M059J (cell line): ENCODE measurements at places on chromosomes 3 and 15.

GRCh38 chr3:105553851-105554250, 187.1 kb downstream of the ALCAM start:
- DNase-seq: peak; percentile 13

- DNase-seq: no peak
Measured at GRCh38 chr3:76627236-76627635, 412.7 kb upstream of the ROBO2 start.

DNA sequence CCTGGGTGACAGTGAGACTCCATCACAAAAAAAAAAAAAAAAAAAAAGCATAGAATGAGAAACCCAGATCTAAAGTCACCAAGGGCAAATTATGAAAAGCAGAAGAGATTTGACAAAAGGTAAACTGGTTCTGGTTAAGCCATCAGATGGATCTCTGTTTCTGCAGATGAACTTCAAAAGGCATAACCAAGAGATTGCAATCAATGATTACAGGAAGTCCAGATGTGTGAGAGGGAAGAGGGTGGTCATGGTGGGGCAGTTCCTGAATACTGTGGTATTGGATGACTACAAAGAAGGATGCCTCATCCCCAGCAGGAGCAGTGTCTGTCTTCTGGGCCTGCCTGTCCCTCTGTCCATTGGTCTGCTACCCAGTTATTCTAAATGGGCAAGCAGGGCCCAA, 3.8 kb downstream of the P4HTM start:
- no peak for DNase-seq

- peak; percentile 16 for DNase-seq
Measured at GRCh38 chr15:76912430-76912829, 7.3 kb upstream of the SCAPER start.

DNA sequence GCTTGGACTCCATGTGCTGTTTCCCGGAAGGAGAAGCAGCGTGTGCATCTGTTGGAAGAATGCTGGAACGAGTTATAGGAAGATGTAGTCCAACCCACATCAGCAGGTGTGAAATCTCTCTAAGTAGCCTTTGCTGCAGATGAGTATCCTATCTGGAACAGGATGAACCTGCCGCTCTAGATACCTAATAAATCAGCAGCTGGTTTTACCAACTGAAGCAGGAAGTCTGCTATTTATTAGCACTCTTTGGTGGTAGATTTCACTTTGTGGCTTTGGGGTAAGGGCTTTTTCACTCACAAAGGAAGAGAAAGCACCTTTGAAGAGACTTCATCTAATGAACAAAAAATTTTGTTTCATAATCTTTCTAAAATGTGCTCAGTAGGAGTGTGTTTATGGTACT, 66.4 kb downstream of the DCUN1D1 start:
- DNase-seq: no peak

- no peak for DNase-seq
Measured at GRCh38 chr15:40930430-40931299, 1.5 kb downstream of the DLL4 start.

DNA sequence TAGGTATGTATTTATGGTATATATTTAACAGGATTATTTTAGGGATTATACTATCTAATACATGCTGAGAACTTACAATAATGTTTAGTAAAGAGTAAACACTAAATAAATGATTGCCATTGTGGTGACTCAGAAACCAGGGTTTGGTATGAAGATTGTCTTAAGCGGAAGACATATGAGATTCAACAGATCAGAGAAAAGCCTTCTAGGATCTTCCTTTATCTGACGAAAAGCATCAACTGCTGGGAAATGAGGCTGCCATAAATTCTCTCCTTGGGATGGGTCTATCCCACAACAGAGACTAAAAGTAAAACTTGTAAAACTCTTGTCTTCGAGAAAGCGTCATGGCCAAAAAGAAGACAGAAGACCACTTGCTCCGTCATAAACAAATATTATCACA, 1352.2 kb upstream of the EPHA6 start:
- DNase-seq: no peak

GRCh38 chr15:67506775-67507747, 13.9 kb upstream of the C15orf61 start:
- DNase-seq: no peak

DNA sequence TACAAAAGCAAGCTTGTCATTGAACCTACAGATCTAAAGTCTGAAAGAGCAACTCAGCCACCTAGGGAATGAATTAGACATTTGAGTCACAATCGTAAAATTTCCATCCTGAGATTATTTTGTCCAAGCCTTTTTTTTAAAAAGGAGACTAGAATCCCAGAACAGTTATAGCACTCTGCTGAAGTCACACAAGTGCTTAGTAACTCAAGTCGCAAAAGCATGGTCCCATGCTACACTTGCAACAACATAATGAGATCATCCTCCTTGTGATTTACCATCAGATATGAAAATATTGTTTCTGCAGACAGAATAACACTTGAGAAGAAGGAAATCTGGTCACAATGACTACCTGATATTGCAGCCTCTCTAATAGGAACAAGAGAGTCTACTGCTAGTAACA, 106.7 kb downstream of the ZIC4 start:
- DNase-seq: peak; percentile 6

DNA sequence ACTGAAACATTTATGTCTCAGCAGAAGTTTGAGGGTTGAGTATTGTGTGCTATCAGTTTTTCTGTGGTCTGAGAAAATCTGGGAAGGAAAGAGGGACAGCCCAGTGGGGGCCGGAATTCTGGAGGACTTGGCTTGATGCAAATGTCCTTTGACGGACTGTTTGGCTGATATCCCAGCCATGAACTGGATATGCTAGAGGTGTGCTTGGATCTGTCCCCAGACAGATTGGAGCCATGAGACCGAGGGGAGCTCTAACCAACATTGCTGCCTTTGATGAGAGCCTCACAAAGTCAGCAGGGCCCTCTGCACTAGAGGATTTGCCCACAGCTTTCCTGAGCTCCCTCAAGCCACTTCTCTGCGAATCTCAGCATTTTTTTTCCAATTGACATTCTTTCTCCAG, 405.6 kb downstream of the NTRK3 start:
- peak; percentile 72 for DNase-seq

- peak; percentile 88 for DNase-seq
Measured at GRCh38 chr3:64190517-64191515, 34.5 kb downstream of the PRICKLE2 start.

- peak; percentile 79 for DNase-seq
Measured at GRCh38 chr15:100873029-100873677, 6.5 kb upstream of the ALDH1A3 start.

GRCh38 chr3:32880225-32880624, 62.4 kb downstream of the TRIM71 start:
- DNase-seq: no peak

- peak; percentile 68 for DNase-seq
Measured at GRCh38 chr3:157066335-157067098, 93.4 kb downstream of the CCNL1 start.
